ENCODE measurements at places on chromosomes 1 and 21.
A peak's percentile ranks its signal among the peaks of the same experiment; 100 is the strongest.

DNA sequence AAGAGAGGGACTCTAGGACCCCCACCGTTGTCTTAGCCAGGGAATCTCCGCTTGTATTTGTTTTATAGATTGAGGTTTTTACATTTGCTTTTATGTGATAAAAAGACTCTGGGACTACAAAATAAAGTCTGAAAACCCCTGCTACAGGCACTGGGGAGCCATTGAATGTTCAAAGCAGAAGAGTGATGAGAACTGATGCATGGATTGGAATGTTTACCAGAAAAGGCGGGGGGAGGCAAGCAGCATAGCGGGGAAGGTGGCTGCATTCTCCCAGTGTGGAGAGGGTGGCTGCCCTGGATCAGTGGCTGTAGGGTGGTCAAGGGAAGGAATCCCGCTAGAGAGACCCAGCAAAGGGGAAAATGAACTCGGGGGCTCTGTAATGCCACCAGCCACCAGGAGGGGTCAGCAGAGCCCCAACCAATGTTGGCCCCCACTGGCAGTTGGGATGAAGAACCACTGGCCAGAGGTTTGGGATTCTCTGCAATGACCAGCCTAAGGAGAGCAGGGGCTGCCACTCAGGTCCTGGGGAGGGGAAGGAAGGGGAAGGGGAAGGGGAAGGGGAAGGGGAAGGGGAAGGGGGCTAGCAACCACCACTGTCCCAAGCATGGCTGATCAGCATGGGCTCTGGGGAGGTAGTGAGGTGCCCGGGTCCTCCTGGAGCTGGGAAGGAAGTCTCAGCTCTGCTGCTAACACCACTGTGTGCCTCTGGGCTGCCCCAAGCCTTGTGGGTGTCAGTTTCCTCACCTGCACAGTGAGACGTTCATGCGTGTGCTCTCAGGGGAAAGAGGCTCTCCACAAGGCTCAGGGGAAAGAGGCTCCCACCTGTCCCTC lies 19.2 kb upstream of the PEF1 start:
- peak; percentile 23 for DNase-seq

DNA sequence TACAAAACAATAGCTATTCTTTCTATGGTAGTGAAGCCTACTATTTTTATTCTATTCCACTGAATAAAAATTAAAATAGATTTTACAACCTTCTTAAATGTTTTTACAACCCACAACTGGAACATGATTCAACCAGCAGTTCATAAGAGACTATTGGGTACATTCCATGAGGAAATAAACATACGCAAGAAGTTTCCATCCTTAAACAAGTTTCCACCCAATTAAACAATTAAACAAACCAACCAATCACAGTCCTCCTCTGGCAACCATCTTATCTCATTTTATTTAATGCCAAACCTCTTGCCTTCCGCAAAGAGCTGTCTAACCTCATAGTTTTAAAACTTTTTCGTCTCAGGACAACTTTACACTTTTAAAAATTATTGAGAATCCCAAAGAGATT lies 239.0 kb downstream of the RGS7 start:
- DNase-seq = no peak

DNA sequence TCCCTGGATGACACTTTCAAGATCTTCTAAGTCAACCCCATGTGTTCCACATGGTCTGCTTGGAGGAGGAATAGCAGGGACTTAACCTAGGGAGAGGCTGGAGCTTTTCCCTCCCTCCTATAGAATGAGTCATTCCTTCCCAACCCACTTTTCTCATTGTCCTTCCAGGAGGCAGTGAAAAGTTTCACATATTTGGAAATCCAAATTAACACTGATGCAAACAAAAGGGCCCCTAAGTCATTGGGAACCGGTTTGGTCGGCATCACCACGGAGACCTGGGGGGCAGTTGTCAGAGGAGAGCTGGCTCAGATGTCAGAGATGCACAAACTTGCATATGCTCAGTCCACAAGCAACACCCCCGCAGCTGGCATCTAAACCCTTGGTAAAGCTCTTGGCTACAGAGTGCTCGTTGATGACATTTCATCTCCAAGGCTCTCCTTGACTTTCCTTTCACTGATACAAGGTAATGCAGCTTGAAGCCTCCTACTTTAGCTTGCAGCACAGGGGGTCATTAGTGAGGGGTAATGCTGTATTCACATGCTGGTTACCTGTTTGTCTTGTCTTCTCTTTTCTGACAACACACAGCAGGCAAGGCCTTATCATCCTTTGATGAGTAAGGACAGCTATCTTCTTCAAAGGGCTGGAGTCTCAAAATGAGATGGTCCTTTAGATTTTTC lies 12.3 kb upstream of the LRRC8D start:
- no peak for DNase-seq

DNA sequence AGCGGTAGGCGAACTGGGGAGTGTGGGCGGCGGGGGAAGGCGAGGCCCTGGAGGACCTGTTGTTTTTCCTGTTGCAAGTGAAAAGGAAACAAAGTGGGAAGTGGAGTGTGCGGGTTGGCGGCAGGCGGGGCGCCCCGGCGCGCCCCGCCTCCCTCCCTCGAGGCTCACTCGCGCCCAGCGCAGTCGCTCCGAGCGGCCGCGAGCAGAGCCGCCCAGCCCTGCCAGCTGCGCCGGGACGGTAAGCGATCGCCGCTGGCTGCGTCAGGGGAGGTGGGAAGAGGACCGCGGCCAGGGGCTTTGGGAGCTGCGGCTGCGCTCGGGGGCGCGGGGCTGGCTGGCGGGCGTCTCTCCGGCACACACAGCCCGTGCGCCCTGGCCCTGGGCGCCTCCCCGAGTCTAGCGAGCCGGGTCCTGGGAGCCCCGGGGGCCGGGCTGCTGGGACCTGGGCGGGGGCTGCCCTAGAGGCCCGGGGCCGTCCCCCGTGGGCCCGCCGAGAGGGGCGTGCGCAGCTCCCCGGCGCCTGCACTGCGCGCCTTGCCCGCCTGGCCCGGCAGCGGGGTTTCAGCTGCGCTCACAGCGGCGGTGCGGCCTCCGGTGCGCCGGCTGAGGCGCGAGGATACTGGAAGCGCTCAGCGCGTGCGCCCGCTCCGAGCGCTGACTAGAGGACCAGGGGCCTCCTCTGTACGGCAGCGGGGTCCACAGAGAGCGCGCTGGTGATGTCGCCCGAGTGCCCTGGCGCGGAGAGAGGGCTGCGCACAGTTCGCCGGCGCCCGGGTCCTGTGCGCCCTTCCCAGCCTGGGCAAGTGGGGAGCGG lies at the start of gene PIK3CD:
Gene PIK3CD (plus strand): TSS at position 167 of the 814 bp plus-strand sequence. CDS start 58,725 bp downstream, outside the sequence.
- no peak for DNase-seq

DNA sequence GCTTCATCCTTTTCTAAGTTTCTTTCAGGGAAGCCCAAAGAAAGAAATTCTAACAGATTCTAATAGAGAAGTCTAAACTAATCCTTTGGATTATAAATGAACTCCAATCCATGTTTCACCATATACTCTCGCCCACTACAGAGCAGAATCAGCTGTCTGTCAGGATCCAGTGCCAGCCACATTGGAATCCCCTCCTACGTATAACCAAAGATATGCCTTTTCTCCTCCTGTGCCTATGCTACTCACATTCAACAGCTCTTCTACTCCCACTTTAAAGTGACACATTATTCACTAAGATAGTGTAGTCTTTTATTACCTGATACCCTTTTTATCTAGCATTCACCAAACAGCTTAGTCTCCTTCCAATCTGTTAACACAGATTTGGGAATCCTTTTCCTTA lies 3.1 kb downstream of the ETV3 start:
- DNase-seq = no peak
